ENCODE measurements at places on chromosomes 4 and X.

DNA sequence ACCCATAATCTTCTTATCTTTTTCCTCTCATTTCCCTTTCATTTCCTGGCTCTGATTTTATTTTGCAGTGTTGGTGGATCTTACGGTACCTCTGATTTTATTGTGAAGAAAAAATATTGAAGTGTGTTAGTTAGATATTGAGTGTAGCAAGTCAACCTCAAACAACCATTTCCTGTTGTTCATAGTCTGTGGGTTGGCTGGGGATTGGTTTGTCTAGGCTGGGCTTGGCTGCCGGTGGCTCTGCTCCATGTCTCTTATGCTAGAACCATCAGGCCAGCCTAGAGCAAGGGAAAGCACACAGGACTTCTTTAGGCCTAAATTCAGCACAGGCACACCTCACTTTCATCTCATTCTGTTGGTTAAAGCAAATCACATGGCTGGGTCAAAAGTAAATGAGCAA, 383.1 kb upstream of the LCORL start:
- DNase-seq: no peak

DNA sequence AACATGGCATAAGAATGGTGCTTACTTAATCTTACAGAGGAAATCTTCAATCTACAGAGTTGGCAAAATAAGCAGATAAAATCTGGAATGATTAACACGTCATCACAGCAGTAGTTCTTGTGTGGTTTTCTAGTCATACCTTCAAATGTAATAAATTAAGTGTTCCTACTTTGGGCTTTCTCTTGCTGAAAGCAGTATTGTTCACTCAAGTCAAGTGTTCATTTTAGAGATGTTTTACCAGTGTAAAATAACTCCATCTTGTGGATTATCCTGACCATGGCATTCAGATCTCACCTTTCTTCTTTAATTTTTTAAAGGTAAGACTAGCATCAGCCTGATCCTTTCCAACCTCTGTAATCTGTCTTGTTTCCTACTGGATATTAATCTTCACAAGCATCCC, 72.9 kb downstream of the ADAMTS3 start:
- DNase-seq: no peak

DNA sequence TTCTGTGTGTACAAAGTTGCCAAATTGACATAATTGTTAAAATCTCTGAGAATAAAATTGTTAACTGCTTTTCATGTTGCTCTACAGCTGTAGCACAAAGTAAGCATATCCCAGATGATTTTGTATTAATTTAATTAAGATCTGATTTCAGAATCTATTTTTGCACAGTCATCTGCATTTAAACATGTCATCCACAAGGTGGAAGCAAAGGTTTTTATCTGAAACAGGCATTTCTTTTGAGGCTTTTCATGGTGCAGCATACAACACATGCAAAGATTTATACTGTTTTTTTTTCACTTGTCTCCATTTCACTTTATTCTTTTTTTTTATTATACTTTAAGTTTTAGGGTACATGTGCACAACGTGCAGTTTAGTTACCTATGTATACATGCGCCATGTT, 51.2 kb downstream of the GC start:
- peak; percentile 8 for DNase-seq

GRCh38 chrX:93538575-93538974, 134.8 kb downstream of the NAP1L3 start:
- no peak for DNase-seq

DNA sequence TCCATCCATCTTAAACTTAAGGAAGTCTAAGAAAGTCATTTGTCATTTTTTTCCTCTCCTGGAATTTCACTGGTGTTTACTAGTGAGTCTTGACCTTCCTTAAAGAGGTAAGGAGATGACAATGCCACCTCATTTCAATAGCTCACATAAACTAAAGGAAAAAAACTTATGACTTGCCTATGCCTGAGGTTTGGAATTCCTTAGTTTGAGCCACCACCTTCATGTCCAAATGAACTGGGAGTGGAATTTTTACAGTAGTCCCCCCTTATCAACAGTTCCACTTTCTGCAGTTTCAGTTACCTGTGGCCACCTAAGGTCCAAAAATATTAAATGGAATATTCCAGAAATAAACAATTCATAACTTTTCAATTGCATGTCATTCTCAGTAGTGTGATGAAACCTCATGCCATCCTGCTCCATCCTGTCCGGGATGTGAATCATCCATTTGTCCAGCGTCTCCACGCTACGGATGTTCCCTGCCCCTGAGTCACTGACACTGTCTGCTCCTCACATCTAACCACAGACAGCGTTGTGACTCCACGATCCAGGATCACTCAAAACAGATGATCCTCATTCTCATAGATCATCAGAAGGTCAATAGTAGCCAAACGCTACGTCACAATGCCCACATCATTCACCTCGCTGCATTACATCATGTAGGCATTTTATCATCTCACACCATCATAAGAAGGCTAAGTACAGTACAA, 177.4 kb downstream of the SH3KBP1 start:
- DNase-seq: peak; percentile 81

GRCh38 chrX:69027181-69028005, 137.9 kb downstream of the PJA1 start:
- DNase-seq: no peak

GRCh38 chr4:13546142-13546940, 2.0 kb upstream of the NKX3-2 start:
- no peak for DNase-seq

DNA sequence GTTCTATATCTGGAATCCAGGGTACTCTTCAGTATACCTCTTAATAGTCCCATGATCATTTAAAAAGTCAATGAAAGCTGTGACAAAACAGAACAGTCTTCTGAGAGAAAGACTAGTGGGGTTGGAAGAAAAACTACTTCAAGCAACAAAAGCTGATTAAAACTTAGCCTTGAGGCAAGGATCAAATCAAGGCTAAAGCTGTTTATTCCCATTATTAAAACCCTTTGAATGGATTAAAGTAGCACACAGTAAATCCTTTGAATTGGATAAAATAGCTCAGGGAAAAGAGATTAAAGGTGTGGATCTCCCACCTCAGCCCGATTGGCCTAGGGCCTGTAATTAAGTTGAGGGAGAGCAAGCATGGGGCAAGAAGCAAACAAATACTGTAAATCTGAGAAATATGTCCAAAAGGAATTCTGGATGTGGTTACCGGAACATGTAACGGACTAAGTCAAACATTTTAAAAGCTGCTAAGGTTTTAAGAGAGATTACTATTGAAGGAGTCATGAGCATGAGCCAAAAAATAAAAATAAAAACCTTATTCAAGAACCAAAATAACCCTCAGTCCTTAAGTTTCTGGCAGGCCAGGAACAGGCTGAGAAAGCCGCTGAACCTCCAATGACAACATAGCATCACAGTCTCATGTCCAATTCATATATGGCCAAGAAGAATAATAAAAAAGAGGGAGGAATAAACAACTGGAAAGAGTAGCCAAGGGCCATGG, 257.3 kb upstream of the NEIL3 start:
- DNase-seq: no peak

- DNase-seq: no peak
Measured at GRCh38 chr4:3384771-3385710, 56.7 kb upstream of the HGFAC start.

- DNase-seq: peak; percentile 49
Measured at GRCh38 chr4:182555997-182556418, 312.8 kb downstream of the TENM3 start.

GRCh38 chr4:81307991-81308390, 93.0 kb upstream of the PRKG2 start:
- DNase-seq: no peak

GRCh38 chrX:150616179-150616862, 47.9 kb downstream of the MTM1 start:
- no peak for DNase-seq

- no peak for DNase-seq
Measured at GRCh38 chrX:101232316-101232715, 12.7 kb downstream of the DRP2 start.

- no peak for DNase-seq
Measured at GRCh38 chrX:1598021-1598875, 6.8 kb downstream of the AKAP17A start.

- no peak for DNase-seq
Measured at GRCh38 chr4:188160406-188160805, 21.2 kb downstream of the TRIML1 start.

GRCh38 chr4:135492439-135492838, 1290.8 kb upstream of the PABPC4L start:
- no peak for DNase-seq

DNA sequence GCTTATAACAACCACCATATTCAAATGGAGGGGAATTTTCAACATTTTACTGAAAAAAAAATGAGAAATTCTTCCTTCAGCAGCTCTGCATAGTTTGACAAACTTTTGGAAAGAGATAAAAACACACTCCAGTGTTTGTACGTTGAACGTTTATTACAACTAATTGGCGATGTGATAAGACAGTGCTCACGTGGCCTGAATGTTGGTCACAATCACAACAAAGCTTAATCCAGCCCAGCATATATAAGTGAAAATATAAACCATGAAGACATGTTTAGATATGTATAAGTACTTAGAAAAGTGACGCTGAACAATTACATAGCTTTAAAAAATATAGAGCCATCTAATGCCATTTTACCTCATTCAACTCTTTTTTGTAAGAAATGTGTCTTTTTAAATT, 28.7 kb downstream of the AP1S2 start:
- DNase-seq: no peak

GRCh38 chr4:70196857-70197256, 1.3 kb downstream of the ODAM start:
- DNase-seq: no peak

GRCh38 chrX:747176-747575, 116.6 kb downstream of the SHOX start:
- DNase-seq: no peak

- no peak for DNase-seq
Measured at GRCh38 chrX:19683358-19683757, 168.1 kb upstream of the MAP3K15 start.

Measured in fibroblast of the conjunctiva (primary cell).